ENCODE measurements at places on chromosomes 5 and 9.
A peak's percentile ranks its signal among the peaks of the same experiment; 100 is the strongest.

DNA sequence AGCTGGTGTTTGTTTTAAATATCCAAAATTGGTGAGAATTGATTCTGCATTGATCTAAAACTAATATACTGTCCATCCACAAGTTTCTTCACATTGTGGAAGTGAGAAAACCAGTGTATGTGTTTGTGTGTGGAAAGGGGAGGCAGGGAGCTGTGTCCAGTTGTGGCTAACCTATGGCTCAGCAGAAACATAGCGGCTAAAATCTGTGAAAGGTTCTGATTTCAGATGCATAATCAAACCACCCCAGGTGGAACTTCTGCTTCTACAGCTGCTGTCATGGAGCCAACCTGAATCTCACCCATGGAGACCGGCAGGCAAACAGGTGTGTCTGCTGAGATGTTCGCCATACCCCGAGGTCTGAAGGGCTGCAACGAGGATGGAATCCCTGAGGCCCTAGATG lies at the start of gene TAF11L14:
Gene TAF11L14, plus strand, starts transcription at position 301 of the 400 bp plus-strand sequence.
- no peak for DNase-seq

DNA sequence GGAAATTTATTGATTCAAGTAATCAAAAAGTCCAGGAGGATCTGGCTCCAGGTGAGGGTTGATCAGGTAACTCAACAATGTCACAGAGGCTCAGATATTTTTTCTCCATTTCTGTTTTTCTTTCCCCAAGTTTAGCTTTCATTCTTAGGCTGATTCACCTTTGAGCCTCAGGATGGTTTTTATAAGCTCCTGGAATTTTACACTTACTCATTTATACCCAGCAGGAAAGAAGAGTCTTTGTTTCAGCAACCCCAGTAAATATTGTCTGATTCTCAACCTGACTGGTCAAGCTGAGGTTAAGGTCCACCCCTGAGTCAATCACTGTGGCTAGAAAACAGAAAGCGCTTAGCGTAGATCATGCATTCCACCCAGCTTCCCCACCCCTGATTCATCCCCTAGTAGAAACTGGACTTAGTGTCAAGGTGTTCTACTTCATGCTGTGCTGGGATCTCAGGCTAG lies 500.6 kb downstream of the KIF4B start:
- no peak for DNase-seq

DNA sequence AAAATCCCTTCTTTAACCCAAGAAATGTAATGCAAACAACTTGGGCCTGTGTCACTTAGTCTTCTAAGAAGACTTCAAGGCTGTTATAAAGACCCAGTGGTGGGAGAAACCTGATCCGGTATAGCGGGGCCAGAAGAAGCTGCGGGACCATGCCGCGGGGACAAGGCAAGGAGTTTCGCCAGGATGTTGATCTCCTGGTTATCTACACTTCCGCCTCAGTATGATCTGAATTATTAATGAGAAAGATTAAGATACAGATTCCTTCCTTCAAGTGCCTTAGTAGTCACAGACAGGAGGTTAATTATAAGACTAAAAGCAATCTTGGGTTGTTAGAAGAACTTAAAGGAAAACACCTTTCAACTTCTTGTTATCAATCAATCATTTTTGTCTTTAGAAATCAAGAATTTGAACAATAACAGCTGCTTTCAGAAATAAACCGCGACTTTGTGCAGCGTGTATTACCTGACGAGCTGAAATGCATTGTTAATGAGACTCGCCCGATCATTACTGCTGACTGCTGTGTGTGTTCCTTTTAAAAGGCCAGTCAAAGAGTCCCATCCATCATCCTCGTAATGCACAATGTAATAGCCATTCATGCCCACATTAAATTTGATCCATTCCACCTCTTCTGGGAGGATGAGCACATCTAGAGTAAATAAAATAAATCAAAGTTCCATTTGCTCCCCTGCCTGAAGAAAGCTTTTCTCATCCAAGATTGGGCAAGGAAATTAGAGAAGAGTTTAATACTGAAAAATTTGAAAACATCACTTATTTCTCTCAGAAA lies 22.2 kb downstream of the ERAP1 start:
- no peak for DNase-seq

- DNase-seq: no peak
Measured at GRCh38 chr9:70409800-70410199, 4.7 kb downstream of the KLF9 start.

GRCh38 chr5:5572976-5573797 lies 150.7 kb downstream of the ICE1 start:
- no peak for DNase-seq

DNA sequence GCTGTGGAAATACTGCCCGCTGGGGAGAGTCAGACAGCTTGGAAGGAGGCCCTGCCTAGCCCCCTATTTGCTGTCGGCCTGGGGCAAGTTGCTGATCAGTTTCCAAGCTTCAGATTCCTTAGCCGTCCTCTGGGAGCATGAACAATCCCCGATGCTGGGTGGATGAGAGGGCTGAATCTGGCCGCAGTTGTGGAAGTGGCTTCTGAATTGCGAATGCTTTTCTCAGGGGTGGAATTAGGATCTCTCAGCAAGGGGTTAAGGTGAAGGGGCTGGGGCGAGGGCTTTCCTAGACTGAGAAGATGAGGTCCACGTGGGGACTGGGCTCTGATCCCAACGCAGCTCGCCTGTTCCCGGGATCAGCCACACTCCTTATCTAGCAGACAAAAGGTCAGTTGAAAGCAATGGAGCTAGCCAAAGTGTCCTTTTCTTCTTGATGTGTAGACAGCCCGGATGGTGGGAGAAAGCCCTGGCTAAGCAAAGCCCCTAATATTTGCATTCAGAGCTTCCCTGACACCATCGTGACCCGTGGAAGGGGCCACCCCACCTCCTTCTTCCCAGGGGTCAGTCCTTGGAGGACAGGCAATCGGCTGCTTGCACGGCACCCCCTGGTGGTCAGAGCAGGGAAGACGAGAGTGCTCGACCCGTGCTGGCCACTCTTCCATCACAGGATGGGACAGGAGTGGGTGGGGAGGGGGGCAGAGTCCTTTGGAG lies 54.9 kb downstream of the COL15A1 start:
- DNase-seq: no peak

DNA sequence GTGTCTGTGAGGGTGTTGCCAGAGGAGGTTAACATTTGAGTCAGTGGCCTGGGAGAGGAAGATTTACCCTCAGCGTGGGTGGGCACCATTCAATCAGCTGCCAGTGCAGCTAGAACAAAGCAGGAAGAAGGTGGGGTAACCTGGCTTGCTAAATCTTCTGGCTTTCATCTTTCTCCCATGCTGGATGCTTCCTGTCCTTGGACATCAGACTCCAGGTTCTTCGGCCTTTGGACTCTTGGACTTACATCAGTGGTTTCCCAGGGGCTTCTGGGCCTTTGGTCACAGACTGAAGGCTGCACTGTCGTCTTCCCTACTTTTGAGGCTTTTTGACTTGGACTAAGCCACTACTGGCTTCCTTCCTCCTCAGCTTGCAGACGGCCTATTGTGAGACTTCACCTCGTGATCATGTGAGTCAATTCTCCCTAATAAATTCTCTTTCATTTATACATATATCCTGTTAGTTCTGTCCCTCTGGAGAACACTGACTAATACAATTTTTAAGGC lies 38.1 kb downstream of the PBX3 start:
- DNase-seq: peak; percentile 10

DNA sequence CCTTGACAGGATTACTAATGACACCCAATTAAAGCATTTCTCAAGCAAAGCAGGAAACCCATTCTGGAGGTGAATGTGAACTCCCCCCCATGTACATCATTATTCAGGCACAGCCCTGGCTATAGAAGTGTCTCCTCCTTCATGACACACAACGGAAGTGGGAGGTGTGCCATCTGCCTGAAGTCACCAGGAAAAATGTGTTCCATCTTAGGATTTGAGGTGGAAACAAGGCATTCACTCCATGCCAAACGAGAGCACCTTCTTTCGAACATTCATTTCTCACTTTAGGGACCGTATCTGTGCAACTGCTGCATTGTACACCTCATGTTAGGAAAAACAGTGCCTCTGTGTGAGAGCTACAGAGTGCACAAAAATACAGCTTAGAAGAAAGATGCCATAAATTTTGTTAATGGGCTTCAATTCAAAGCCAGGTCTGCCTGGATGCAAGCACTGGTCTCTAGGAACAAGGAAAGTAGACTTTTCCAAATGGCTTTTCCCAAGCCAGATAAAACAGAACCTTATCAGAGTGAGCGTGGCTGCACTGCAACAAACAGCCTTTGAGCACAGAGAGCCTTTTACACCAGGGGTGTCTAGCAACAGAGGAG lies 19.4 kb downstream of the GOLM1 start:
- no peak for DNase-seq

- no peak for DNase-seq
Measured at GRCh38 chr5:6570530-6570929, 62.3 kb downstream of the NSUN2 start.

DNA sequence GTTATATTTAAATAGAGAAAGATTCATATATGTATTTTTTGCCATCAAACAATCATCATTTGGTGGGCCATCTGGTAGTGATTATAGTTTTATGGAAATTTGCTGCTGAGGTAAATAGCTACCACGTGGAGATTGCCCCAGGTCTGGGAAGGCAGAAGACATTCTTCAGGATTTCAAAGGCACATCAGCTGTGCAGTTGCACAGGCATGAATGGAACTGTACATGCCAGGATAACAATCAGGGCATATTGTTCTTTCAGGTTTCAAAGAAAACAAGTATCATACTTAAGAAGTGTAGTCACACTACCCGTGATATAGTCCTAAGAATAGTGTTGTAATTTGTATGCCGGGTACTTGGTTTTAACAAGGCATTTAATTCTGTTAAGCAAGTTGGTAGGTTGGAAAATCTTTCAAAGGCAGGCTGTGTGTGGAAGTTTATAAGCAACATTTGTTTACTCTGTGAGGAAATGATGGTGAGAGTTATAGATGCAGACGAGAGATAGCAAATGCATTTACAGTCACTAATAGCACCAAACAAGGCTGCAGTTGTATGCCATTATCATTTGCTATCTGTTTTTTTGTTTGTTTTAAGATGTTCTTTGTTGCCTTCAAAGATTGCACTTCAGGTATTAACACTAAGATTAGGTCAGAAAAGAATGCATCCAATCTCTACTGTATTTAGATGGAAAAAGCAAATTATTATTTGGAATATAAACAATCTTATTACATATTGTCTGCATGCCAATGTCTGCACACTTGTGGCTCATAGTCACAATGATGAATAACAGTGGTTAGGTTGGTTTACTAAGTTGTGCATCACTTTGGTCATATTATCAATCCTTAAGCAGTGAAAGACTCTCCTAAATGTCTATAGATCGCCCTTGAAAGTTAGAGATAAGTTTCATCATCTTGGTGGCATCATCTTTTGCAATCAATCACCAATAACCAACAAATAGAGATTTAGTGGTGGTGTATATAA lies 55.3 kb downstream of the RPS23 start:
- no peak for DNase-seq

DNA sequence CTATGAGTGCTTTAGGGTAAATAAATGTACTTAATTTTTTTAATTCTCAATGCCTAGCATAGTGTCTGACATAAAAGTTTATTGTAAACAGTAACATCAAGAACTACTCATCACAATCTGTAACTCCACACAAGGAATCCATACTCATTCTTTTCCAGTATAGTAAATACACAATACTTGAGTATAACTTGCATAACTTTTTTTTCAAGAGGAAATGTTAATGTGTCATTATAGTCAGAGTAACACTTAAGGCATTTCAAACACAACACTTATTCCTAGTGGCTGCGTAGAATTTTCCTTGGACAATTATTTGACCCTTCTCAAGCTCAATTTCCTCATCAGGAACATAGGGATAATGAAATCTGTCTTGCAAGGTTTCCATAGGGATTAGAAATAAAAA lies 584.3 kb downstream of the CAAP1 start:
- no peak for DNase-seq

- DNase-seq: no peak
Measured at GRCh38 chr9:20289423-20290010, 332.8 kb downstream of the MLLT3 start.

- DNase-seq: no peak
Measured at GRCh38 chr9:27391040-27391895, 94.3 kb upstream of the EQTN start.

GRCh38 chr5:45399041-45399440 lies 297.1 kb downstream of the HCN1 start:
- DNase-seq: no peak

DNA sequence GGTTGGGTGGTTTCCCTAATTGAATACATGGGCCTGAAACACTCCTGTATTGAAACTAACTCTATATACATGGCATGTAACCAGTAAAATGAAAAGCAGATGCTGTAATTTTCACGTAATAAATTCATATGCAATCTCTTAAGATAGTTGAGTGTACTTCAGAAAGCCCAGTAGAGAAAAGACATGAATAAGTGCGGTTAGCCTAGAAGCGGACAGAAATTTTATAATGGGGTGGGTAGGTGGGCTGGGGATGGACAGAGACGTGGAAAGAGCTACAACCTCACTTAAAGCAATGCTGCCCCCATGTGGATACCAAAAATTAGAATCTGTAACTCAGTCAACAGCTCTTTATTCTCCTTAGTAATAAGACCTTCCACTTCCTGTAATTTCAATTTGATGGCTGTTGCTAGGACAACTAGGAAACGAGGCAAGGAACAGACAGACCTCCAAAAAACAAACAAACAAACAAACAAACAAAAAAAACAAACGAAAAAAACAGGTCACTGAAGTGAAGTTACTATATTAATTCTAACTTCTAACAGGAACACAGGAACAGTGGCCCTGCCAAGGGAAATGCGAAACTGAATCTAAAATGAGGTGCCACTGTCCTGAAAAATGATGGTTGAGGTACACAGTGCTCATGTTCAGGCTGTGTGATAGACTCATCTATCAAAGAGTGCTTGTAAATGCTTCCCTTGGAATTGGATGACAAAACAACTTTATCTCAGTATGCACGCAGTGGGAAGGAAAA lies 103.4 kb upstream of the GNA14 start:
- DNase-seq: no peak

GRCh38 chr5:34826347-34826746 lies 12.6 kb upstream of the TTC23L start:
- no peak for DNase-seq

DNA sequence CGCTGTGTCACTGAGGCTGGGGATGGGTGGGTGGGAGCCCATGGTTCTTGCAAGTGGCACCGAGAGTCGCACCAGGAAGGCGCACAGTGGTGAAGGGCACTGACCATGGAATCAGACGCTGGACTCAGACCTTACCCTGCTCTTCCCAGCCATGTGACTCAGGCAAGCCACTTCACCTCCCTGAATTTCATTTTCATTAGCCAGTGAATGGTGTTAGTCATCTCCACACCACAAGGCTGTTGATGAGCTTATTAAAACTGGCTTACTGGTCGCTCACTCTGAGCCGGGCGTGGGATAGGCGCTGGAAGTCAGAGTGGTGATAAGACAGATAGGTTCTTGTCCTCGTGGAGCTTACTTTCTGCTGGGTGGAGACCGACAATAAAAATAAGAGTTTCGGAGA lies 25.1 kb downstream of the FGF18 start:
- no peak for DNase-seq
